ENCODE measurements at places on chromosomes 6 and 20.
A peak's percentile ranks its signal among the peaks of the same experiment; 100 is the strongest.

DNA sequence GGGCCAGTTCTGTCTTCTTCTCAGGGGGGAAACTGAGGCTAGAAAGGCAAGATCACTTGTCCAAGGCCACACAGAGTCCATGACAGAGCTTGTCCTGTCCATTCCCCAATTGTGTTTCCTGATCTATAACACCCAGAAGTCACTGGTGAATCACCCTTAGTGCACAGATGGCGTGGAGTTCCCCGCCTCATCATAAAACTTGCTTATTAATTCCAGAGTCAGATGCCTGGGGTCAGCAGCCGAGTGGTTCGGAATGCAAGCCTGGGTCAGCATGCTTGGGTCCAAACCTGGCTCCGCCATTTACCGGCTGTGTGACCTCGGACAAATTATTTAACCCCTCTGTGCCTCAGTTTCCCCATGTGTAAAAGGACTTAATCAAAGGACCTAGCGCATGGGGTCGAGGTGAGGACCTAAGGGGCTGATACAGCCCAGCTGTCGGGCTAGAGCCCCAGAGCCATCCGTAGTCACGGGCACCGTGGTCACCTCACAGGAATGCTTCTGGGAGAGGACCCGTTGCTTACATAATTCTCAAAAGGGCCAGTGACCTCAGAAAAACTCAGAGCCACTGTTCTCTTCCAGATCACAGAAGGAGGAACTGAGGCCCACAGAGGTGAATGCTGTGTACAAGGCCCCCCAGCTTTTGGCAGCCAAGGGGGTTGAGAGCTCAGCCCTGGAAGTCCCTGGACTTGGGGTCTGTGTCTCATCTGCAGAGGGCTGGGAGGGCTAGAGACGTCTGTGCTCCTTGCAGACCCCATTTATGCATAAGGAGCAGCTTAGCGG, 1.4 kb upstream of the ZBP1 start:
- DNase-seq, result no peak

DNA sequence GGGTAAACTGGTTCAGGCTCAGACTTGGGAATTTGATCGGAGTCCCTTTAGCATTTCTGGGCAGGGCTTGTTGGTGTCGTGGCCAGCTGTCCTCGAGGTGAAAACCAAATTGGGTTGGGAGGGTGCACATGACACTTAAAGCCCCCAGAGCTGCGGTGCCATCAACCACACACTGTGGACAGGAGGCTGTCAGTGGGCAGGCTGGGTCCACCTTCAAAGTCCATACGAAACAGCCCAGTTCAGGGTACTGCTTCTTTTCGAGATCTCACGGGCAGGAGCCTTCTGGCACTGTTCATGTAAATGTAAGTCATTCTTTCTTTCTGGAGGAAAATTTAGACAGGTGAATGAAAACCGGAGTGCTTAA, 7.0 kb downstream of the SYNJ2 start:
- no peak for DNase-seq

- DNase-seq, result no peak
Measured at GRCh38 chr20:4546786-4547185, 174.9 kb upstream of the PRND start.

DNA sequence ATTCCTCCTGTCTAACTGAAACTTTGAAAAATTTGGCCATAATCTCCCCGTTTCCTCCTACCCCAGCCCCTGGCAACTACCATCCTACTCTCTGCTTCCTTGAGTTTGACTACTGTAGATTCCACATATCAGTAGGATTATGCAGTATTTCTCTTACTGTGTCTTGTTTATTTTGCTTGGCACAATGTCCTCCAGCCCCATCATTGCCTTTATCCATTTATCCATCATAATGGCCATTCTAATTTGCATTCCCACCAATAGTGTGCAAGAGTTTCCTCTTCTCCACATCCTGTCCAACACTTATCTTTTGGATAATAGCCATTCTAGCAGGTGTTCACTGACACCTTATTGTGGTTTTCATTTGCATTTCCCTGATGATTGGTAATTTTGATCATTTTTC, 202.3 kb downstream of the THBS2 start:
- no peak for DNase-seq

GRCh38 chr6:164308339-164308738, 893.8 kb downstream of the QKI start:
- DNase-seq, result no peak

- peak; percentile 5 for DNase-seq
Measured at GRCh38 chr6:129440691-129441090, 269.3 kb downstream of the ARHGAP18 start.

GRCh38 chr6:163367497-163368183, 46.9 kb upstream of the QKI start:
- DNase-seq, result no peak

GRCh38 chr6:11197175-11197536, 35.3 kb downstream of the NEDD9 start:
- no peak for DNase-seq

DNA sequence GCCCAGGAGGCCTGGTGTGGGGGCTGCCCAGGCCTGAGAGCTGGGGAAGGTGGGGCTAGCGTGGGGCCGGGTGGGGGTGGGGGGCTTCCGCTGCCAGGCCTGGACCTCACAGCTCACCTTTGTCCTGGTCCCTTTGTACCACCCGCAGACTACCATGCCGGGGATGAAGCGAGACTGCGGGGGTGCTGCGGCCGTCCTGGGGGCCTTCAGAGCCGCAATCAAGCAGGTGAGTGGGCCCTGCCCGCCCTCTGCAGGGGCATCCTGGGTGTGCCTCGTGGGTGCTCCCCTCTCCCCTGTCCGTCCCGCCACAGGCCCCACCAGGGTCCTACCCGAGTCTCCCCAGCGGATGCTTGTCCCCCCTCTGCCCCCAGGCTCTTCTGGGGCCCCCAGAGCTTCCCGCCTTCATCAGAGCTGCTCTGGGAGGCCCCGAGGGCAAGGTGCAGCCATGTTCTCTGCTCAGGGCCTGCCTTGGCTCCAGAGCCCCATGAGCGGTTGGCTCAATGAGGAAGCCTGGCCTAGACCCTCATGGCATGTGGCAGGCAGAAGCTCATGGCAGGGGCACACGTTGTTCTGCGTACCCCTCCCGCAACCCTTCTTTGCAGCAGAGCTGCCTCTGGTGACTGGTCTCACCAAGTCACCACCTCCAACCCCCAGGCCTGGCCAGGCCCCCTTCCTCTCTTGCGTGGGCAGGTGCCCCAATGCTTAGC, 14.5 kb downstream of the NPEPL1 start:
- no peak for DNase-seq

GRCh38 chr6:142400495-142400894, 98.7 kb downstream of the ADGRG6 start:
- no peak for DNase-seq

GRCh38 chr6:108983151-108983550, 111.5 kb downstream of the SESN1 start:
- peak; percentile 18 for DNase-seq

- no peak for DNase-seq
Measured at GRCh38 chr20:31580706-31581105, 24.4 kb upstream of the ID1 start.

GRCh38 chr6:43978473-43979346, 148.5 kb downstream of the MRPL14 start:
- DNase-seq, result peak; percentile 46

DNA sequence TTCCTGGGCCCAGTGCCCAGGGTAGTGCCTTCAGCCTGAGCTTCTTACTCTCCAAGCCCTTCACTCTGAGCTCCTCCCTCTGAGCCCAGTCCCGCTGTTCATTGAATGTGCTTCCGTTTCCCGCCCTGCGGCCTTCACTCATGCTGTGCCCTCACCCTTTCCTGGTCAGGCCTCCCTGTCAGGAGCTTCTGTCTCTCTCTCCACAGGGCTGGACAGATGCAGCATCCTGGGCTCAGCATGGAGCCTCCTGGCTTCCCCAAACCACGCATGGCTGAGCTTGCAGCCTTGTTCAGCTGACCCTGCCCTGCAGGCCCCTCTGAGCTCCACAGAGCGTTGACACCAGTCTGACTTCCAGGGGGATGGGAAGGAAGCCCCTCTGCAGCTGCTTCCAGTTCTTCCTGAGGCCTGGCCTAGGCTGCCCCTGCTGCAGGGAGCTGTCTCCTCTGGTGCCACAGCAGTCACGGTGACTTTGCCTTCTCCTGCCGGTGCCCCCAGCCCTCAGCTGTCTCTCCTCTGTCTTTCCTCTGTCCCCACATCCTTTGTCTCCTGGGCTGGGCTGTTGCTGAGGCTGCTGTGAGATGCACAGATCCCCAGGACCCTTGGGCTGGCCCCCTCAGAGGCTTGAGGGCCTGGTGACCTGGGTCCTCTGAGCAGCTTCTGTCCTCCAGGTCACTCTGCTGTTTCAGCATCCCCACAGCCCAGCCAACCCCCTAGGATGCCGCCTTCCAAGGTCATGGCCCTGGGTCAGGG, 7.9 kb upstream of the MYT1 start:
- DNase-seq, result no peak

- DNase-seq, result no peak
Measured at GRCh38 chr20:1389703-1390580, 2.9 kb downstream of the FKBP1A start.

GRCh38 chr6:107144666-107145065, 29.4 kb upstream of the BEND3 start:
- DNase-seq, result no peak

- no peak for DNase-seq
Measured at GRCh38 chr6:107444277-107444676, 15.1 kb downstream of the PDSS2 start.

DNA sequence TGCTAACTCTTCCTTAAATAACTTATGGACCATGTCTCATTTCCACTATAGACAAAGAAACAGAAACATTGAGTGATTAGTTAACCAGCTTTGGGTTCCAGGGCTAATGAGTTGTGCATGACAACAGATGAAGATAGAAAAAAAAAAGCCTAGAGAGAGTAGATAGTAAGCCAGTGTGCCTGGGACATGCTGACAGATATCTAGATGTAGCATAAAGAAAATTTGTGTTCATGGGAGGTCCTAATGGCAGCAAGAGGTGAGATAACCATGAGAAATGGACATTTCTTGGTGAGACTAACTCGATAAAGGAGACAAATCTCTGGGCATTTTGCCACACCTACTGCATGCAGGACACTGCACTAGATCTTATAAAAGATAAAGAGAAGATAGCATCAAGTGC, 2.8 kb upstream of the BTN3A3 start:
- no peak for DNase-seq

- DNase-seq, result peak; percentile 73
Measured at GRCh38 chr6:111604259-111605099, 1.2 kb downstream of the TRAF3IP2 start.

GRCh38 chr20:13024596-13024995, 15.8 kb downstream of the SPTLC3 start:
- DNase-seq, result no peak
